Activated naive CD4-positive, alpha-beta T cell treated with Interleukin-2 at 50 U/mL for 16 hours (primary cell): ENCODE measurements at places on chromosomes 6 and 20.
A peak's percentile ranks its signal among the peaks of the same experiment; 100 is the strongest.

- DNase-seq, result no peak
These were observed 109.8 kb upstream of the TMEM170B start for GRCh38 chr6:11427723-11428245.

DNA sequence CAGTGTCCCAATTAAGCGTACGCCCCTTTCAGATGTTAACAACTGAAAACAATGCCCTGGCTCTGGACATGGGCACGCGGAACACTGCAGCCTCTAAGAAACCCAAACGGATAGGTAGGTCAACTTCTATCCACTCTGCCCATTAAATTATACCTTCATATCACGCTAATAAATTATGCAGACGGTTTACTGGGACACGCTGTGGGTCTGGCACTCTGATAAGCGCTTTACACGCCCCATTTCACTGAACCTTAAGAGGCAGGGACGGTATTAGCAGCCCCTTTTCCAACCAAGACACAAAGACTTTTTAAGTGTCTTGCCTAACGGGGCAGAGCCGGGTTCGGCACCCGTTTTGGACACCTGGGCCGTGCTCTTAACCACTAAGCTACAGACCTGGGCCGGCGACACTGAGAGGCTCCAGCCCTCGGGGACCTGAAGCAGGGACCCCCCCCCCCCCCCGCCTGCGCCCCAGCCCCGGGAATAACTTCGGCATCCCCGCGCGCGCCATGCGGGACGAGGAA, 744 bp downstream of the STAU1 start:
- peak; percentile 33 for DNase-seq

DNA sequence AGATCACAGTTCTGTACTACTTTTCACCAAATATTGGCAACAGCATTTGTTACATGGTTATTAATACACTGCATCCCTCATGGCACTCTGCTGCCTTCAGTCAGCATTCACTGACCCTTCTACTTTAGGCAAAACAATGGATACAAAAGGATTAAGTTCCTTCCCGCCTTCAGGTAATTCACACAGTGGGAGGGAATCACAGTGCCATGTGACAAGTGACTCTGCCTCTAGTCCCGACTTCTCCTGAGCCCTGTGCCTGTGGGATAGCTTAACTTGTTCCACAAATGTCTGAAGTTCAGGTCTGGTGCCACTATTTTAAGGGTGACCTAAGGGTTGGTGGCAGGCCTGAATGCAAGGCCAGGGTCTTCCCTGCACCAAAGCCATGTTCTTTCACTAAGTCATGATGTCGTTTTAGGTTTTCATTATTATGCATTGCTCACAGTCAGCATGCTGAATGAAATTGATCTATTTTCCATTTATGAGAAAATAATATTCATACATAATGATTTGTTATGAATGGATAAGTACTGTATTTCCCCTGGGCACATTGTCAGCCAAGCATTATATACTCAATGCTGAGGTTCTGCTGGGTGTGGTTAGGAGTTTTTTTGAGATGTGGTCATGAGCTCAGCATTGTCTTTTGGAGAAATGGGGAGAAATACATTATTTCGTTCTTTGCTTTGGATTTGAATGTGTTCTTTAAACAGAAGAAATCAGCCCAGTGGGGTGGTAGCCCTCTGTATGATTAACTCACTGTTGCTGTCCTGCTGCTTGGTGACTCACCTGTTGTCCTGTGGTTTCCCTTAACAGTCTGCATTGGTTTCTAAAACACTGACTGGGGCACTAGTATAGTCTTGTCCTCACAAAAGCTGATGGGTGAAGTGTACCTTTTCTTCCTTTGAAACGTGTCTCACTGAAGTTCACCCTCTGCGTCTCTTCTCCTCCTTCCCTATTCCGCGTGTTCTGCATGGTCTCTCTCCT, 66.4 kb downstream of the AFDN start:
- DNase-seq, result no peak

DNA sequence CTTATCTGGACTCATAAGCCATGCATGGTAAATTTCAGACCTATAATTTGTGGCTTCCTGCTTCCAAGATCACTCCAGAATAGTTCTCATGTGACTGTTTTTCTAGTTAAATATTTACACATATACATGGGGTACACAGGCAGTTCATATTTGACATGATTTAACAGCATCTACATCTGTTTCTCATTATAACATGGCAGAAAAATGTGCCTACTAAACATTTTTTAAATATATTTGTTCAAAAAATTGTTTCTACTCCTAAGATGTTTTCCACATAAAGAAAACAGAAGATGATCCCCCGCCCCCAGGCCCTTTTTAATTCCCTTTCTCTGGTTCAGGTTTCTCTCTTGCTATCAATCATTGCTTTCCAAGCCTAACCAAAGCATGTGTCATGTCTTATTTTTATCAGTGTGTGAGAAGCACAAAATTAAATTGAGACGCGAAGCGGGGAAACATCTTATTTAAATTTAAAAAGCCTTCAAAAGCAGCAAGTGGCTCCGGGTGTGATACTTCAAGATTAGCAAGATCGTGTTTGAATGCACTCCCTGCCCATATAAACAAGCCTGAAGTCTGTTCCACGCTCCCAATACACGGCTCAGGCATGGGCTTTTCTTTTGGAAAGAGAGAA, 37.3 kb downstream of the IPCEF1 start:
- no peak for DNase-seq

DNA sequence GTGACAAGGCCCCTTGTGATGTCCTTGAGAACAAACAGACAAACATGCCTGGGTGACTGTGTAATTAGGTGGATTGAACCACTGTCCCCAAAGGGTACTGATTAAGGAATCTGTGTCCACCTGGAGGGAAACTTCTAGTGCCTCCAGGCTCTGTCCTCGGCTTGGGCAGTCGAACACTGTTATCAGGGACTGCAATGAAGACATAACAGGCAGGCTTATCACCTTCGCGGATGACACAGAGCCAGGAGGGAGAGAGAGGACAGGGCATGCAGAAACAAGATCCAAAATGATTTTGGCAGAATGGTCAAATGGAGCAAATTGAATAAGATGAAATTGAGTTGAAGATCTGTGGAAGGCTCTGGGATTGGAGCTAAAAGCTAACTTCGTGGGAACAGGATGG, 60.9 kb upstream of the ZFAND3 start:
- DNase-seq, result no peak

- DNase-seq, result no peak
These were observed 173.9 kb downstream of the EPM2A start for GRCh38 chr6:145561095-145562072.
